HT1080 (cell line): ENCODE measurements at places on chromosomes 5 and 9. TPM values are rescaled to one million over a fixed set of nuclear protein-coding genes. Genes with fewer than 3 reads are reported as not detected.

OBP2B gene
- total RNA-seq: not detected in 2 replicates

WASHC1 gene
- 7.7 and 9.3 TPM in 2 replicates for total RNA-seq

ZNF300 gene
- 8.3 and 8.6 TPM in 2 replicates for total RNA-seq

STK32A gene
- total RNA-seq: 0.39 and 0.87 TPM in 2 replicates

ARSK gene
- total RNA-seq: 7.0 and 9.2 TPM in 2 replicates

- DNase-seq: no peak
Measured at GRCh38 chr9:75086541-75087288, 1.2 kb downstream of the NMRK1 start.

DNA sequence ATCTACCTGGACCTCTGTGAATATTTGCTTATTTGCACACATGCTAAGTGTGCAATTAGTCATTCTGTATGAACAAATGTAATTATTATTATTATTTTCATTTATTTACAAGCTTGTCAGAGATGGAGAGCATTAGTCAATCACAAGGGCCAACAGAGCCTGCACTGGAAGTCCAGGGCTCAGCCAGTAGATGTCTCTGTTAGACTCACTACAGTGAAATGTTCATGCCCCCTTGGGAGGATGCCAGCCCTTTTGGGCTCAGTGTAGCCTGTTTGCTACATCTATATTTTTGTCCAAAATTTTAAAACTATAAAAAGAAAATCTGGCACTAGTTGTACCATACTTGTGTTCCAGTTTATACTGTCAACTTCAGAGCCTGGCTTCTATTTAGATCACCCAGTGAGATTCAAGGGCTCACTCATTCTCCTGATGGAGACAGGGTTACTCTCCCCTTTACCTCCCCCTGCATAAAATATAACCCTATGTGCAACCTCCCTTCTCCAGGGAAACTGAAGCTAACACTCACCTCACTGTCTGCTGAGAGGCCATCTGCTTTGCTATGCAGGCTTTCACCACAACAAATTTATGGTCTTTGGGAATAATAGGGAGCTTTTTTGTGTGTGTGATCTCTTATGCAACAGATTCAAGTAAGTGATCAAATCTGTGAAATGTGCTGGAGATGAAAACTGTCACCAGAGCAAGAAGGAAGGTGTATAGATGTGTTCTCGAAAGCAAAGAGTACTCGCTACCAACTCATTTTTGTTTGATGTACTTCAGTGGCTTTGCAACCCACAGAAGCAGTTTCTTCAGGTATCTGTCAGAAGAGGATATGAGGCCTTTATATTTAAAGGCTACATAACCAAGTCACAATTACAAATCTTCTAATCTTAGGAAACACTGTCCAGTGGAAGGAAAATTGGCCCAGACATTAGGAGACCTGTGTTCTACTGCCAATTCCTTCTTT lies 99.9 kb upstream of the TLE4 start:
- peak; percentile 23 for DNase-seq

DNA sequence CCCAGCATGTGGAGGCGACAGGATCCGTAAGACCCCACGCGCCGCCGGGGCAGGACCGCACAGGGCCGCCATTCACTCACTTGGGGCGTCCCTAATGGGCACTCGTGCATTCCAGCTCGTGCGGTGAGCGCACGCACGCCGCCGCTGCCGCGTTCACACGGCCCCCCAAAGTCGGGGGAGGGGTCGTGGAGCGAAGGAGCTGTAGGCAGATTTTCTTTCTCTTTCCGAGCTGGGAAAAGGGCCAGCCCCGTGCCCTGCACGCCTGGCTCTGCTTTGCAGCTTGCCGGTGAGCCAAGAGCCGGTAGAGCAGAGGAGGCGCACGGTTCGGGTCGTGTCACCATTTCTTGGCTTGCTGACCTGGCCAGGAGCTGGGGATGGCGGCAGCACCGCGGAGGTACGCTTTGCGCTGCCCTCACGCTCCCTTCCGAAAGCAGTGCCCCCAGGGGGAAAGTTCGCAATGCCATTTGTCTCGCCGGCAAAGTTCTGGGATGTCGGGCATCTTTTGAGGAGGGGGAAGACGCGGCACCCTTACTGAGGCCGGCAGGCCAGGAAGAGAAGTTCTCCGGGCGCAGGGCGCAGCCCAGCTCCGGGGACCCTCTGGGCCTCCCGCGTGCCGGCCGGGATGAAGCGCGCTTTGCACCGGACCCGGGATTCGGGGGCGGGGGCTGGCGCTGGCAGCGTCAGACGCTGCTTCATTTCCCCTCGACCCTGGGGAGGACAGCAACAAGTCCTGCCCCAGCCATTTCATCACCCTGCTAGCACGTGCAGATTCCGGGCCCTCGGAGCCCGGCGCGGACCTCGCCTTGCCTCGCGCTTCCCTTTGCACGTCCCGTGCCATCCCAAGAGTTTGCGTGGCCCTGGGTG lies 898 bp downstream of the STC2 start:
- peak; percentile 49 for DNase-seq

- DNase-seq: no peak
Measured at GRCh38 chr5:133712562-133712961, 100.2 kb upstream of the FSTL4 start.

- DNase-seq: no peak
Measured at GRCh38 chr9:77510666-77511065, 137.5 kb downstream of the GNA14 start.

DNA sequence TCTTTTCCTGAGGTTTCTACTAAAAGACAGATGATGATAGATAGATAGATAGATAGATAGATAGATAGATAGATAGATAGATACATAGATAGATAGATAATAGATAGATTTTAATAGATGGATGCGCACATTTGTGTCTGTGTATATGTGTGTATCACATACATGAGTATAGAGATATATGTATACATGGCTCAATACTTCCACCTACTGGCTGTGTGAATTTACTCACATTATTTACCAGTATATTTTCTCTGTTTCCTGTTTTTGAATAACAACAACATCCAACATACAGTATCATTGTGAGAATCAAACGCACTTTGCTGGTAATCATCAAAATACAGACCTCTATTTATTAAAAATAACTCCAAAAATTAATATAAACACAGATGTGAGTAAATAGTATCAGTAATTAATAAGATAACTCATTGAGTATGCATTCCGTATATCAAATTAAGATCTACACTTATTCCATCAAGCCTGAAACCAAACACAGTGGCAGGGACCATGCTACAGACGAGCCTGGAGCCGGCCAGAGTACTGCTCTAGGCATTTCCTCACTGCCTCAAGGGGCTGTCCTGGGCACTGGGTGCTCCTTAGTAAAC lies 338.0 kb downstream of the SEMA5A start:
- DNase-seq: peak; percentile 48

DNA sequence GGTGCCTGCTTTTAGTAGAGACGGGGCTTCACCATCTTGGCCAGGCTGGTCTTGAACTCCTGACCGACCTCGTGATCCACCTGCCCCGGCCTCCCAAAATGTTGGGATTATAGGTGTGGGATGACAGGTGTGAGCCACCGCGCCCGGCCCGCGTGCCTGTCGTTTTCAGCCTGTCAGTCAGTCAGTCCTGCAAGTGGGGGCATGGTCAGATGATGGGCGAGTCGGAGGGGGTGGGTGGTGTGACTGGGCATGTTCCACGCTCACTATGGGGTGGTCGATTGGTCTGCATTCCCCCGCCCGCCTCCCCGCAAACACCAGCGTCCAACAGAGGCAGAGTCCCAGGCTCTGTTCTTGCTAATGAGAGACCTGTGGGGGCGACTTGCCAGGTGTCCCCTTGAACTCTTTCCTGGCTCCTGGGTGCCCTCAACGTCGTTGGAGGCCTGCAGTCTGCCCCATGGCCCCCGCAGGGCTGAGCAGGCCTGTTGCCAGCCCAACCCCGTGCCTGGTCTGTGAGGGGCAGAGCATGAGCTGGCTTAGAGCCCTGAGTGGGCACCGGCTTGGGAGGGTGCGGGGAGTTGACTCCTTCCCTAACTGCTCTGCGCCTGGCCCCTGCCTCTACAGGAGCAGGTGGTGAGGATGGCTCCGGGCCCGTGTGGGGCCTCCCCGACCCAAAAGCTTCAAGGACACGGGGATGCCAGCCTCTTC lies 23.1 kb downstream of the CRB2 start:
- DNase-seq: no peak

DNA sequence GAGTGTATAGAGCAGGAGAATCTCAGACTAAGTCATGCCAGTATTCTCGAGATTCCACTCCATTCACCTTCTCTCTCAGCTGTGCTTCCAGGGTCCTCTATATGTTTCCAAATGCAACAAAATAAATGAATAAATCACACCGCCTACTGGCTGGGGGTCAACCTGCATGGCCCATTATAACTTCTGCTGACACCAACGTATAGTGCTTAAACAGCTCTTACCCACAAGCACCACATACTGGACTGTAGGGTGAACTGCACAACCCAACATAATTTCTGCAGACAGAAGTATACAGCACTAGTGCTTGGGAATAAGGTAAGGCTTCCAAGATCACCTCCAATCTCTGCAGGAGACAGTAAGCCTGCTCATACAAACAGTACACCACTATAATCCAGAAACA lies 33.1 kb upstream of the HTR4 start:
- DNase-seq: peak; percentile 71

- DNase-seq: no peak
Measured at GRCh38 chr5:136772491-136772890, 407.1 kb upstream of the TRPC7 start.

DNA sequence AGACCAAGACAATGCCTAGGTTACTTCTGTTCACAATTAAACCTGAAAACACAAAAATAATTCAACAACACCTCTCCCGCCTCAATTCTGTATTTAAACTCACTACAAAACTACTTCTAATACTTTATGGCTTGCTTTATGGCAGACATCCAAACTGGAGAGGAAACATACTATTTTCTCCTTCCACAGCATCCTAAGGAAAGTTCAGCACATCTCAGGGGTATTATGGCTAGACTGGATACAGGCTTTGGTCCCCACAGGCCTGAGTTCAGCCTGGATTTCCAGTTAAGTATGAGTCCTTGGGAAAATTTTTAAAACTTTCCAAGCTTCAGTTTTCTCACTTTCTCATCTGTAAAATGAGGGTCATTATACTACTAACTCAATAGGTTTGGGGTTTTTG lies 480.2 kb downstream of the CAAP1 start:
- no peak for DNase-seq

DNA sequence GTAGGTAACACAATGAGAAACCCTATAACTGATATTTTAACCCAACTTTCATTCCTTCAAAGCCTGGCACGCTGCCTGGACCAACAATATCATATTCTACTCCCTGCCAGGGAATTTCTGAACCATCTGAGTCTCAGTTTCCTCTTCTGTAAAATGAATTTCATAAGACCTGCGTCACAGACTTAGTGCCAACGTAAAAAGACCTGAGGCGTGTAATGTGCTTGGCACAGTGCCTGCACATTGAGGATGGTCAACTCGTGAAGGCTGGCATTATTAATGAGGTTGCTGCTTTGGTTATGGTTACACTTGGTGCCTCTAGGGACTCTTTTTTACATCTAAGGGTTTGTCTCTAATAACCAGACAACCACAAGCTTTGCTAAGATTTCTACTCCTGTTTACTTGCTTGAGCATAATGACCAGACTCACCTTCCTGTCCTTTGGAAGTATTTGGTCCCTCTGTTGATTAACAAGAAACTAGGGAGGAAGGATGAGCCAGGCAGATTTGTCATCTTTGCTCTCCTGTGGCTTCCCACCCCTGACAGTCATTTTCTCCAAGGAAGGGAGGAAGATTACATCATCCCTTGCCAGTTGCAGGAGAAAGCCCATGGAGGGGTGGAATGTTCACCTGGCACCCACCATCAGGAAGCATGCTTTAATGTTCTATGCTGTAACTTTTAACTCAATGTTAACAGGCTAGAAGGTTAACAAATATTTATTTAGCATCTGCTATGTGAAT lies 79.0 kb downstream of the PAPPA start:
- DNase-seq: peak; percentile 82

- no peak for DNase-seq
Measured at GRCh38 chr9:77876590-77876989, 155.0 kb downstream of the GNAQ start.

GRCh38 chr9:109132567-109133021 lies 12.8 kb upstream of the TMEM245 start:
- no peak for DNase-seq

GRCh38 chr5:156475182-156476157 lies 148.5 kb downstream of the SGCD start:
- peak; percentile 81 for DNase-seq

GRCh38 chr5:177356746-177357145 lies 978 bp upstream of the RGS14 start:
- no peak for DNase-seq
